Pons (tissue), 1 donor: ENCODE measurements at places on chromosomes 6 and 20.

GRCh38 chr6:33424855-33425667 lies 5.2 kb downstream of the SYNGAP1 start:
- no peak for DNase-seq

GRCh38 chr20:20038586-20038985 lies 13.7 kb downstream of the CRNKL1 start:
- DNase-seq: no peak

GRCh38 chr20:4102381-4102780 lies 87.0 kb upstream of the RNF24 start:
- no peak for DNase-seq

DNA sequence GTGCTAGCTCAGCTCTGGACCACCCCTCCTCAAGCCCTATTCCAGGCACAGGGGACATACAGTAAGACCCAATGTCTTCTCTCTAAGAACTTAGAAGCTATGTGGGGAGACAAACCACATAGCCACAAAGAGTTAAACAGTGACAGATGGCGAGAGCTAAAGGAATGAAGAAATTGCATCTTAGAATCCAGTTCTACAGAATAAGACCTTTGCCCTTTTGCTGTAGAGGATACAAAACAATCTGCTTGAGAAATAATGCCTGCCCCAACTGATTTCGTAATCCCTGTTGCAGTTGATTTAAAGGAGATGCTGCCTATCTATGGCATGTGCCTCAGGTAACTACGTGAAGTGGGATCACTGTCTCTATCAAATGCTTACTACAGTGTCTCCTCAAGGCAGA lies 31.2 kb downstream of the TNFRSF21 start:
- DNase-seq: no peak

- DNase-seq: no peak
Measured at GRCh38 chr20:21353236-21353635, 44.1 kb downstream of the NKX2-4 start.

DNA sequence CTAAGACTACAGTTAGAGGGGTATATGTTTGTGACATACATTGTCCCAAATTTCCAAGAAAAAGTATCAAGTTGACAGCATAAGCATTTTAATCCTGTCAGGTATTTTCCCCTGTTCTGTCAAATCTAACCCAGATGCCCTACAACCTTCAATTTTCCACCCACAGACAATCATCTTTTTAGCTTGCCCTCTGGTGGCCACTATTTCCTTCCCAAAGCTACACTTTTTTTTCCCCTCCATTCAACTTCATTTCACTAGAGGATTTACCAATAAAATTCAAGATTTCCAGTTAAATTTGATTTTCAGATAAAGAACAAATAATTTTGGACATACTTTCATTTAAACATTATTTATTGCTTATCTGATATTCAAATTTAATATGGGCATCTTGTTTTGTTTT lies 286.6 kb downstream of the TENT5A start:
- no peak for DNase-seq

- DNase-seq: peak; percentile 58
Measured at GRCh38 chr6:47631269-47631772, 67.1 kb upstream of the ADGRF4 start.

- DNase-seq: no peak
Measured at GRCh38 chr20:48192109-48192508, 406.8 kb upstream of the SULF2 start.

DNA sequence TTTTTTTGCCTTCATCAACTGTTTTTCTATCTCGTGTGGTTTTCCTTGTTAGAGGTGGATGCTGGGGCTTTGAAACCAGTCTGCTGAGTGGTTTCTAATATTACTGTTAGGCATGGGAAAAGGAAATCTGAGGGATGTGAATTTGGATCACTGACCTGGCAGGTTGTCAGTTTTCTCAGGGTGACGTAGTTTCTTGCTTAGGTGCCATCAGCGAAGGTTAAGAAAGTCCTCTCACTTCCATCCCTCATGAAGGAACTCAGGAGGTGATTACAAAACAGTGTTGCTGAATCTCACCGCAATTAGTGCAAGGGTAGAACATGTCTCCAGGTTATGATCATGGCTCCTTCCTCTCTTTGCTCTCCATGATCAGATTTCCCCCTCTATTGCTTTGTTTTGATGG lies 135.9 kb downstream of the SOX4 start:
- no peak for DNase-seq

GRCh38 chr20:61125546-61126180 lies 126.4 kb upstream of the CDH4 start:
- no peak for DNase-seq

- no peak for DNase-seq
Measured at GRCh38 chr6:42108071-42108470, 34.3 kb downstream of the C6orf132 start.

- DNase-seq: peak; percentile 29
Measured at GRCh38 chr20:12177657-12178293, 260.1 kb downstream of the BTBD3 start.

GRCh38 chr20:54598352-54598751 lies 123.0 kb downstream of the DOK5 start:
- no peak for DNase-seq
